ENCODE measurements at places on chromosomes 12 and 14. TPM values are rescaled to one million over a fixed set of nuclear protein-coding genes. Genes with fewer than 3 reads are reported as not detected.

DNA sequence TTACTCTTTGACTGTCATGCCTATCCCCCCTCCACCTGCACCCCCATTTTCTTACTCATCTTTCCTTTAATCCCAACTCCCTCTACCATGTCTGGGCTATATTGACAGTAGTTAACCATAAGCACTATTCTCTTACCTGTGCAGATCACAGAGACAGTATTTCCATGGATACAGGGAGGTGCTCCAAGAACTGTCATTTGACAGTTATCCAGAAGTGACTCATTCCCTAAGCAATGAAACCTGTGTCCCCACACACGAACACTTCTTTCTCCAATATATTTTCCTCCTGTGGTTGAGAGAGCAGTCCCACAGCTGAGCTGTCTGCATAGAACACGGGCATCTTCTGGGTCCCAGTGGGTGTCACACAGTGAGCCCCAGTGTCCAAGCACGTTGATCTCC lies 68.8 kb downstream of the CD163L1 start:
- no peak for DNase-seq

DNA sequence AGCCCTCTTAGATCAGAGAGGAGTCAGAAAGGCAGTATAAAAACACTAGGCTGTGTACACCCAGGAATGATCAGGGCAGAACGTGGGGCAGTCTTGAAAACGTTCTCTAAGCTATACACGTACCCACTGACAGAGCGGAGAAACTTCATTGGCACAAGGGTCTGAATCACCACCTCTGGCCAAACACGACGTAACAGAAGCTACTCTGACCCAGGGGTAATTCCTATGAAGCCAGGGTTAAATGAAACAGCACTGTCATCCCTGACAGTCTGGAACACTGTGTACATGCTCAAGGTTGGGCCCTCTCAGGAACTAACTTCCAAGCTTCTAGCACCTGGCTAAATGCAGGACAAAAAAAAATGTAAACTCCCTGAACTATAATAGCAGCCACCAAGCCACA lies 38.4 kb downstream of the PARP11 start:
- DNase-seq = no peak

DNA sequence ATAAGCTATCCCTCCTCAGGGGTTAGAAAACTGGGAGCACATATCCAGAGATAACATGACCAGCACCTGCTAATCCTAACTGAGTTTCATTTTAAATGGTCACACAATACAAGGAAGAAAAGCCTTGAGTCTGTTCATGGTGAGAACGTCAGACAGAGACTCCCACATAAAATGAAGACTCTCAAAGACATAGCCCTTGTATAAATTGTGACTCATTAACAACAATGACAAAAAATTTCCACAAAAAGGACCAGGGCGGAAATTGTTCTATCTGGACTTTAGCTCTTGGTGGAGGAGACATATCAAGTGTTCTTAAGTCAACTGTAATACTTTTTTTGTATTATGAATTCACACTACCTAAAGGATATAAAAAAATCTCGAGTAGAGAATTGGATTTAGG lies 313.7 kb upstream of the DCN start:
- DNase-seq = no peak

- DNase-seq = no peak
Measured at GRCh38 chr14:36086629-36087395, 89.7 kb downstream of the PTCSC3 start.

GRCh38 chr12:131848753-131849152 lies 20.6 kb downstream of the MMP17 start:
- DNase-seq = no peak

DNA sequence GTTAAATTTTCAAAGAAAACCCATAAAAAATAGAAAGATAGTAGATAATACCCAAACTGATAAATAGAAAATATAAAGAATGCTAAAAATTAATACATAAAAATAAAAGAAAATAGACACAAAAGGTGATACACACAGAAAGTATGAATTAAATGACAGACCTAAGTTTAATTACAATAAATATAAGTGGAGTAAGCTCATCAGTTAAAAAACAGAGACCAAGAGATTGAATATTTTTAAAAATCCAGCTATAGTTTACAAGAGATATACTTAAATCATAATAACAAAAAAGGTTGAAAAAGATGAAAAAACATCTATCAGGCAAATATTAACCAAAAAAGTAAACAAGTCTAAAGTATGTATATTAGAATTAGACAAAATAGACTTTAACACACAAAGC lies 268.2 kb downstream of the SOX5 start:
- DNase-seq = no peak

GRCh38 chr14:69749956-69750355 lies 17.0 kb upstream of the SRSF5 start:
- no peak for DNase-seq

GRCh38 chr14:64721391-64721791 lies 17.2 kb downstream of the PLEKHG3 start:
- no peak for DNase-seq

GRCh38 chr12:92400006-92400405 lies 254.4 kb upstream of the BTG1 start:
- DNase-seq = no peak

DNA sequence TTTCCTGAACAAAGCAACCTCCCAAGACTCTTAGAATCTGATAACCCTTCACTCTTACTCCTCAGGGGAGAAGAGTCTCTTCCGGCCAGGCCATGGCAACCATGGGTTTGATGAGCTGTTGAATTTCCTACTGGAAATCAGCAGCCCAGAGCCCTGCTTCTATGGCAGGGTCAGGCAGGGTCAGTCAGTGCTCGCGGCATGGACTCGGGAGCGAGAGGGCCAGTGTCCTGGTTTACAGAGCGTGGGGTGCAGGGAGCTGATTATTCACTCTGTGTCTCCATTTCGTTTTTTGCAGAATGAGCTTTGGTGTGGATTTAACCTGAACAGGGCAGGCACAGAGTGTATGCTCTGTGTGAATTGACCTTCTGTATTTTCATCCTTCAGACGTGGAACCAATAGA lies 340.6 kb upstream of the SFSWAP start:
- no peak for DNase-seq

DNA sequence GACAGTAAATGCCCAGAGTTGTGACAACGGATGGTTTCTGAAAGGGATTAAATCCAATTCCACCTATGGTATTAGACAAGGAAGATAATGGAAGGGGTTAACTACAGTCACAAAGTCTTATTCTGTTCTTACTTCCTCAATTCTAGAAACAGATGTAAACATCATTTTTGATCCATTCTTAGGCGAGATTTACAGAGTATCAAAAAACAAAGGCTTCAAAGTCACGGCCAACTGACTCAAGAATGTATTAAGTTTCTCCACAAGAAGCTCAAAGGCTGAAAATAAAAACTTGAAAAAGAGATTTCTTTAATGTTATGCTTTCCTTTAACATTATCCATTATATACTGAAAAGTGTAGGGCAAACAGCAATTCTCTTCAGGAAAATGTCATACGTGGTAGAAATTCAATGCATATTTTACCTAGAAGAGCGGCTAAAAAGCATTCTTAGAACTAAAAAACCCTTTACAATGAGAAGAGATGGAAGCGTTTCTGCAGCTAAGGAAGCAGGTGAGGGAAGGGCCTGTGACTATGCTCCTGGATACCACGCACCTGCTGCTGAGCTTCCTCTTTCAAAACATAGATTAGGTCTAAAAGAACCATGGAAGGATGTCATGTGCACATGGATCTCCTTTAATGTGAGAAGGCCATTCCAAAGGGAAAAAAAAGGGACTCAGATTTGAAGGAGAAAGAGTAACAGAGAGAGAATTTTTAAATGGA lies 185.8 kb downstream of the STXBP6 start:
- no peak for DNase-seq

- no peak for DNase-seq
Measured at GRCh38 chr12:26252946-26253345, 57.6 kb downstream of the SSPN start.

DNA sequence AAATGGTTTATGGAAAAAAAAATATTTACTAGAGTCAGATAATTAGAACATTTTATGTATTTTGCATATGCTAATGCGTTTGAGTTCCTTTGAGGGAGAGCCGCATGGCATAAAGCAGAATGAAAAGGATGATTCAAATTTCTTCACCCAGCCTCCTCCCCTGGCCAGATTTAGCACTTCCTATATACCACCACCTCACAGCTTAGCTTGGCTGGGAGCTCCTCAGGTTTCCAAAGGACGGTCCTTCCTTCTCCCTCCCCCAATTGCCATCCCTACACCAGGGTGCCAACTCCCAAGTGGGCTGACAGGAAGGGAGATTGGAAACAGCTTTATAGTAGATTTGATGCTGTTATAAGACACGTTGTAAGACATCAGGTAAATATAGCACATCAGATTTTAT lies 157.4 kb downstream of the RGS6 start:
- DNase-seq = no peak

GRCh38 chr12:99644629-99645028 lies 2.9 kb upstream of the GARIN6 start:
- DNase-seq = no peak

DNA sequence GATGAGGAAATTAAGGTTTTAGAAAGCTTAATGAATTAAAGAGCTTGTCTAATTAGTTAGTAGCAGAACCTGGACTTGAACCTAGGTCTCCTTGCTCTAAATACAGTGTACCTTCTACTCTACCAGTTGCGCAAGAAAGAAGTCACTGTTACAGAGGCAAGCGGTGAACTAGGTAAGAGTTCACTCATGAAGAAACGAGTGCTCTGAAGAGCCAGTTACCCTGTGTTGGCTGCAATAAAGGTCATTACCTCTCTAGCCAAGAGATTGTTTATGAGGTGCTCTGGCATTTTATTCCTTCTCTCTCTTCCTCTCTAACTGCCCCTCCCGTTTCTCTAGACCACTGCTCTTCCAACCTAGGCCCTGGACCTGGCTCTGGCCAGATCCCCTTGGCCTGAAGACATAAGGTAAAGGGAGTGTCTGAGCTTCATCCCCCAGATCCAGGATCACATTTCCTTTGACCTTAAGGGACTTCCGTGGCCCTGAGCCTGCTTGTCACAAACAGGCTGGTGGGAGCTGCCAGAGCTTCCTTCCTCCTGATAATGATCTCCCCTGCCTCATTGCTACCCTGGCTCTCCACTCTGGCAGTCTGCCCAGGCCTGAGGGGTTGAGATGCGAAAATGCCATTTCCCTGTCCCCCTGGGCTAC lies 1.9 kb downstream of the RNASE7 start:
- DNase-seq = no peak

DNA sequence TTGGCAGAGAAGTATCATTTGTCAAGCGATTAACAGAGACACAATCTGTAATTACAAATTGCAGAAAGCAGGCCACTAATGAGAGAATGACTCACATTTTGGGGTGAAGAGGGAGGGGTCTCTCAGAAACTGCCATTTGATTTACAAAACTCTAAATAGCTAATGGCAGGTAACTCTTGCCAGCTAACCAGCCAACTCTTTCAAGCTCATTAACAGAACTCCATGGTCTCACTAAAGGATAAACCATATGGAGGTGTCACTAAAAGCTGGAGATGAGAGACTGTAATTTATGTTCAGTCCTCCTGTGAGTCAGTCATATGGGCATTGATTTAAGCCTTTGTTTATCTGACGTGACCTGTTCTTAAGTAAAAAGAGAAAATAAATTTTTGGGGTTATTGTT lies 336.4 kb downstream of the FOXG1 start:
- DNase-seq = no peak

DNA sequence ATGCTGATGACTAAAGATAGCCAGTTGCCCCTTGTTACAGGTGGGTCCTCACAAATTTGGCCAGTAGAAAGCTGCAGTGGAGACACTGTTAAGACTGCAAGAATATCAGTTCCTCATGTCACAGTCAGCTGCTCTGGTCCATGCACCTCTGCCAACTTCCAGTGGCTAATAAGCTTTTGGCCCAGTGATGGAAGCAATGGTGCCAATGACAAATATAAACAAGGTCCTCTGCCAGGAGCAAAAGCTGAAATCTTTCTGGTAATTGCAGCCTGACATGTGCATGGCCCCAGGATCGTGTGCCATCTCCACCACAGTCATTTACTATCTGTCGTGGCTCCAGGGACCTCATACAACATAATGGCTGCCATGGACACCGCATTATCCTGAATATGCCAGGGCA lies 85.4 kb upstream of the TMEM260 start:
- DNase-seq = no peak

DNA sequence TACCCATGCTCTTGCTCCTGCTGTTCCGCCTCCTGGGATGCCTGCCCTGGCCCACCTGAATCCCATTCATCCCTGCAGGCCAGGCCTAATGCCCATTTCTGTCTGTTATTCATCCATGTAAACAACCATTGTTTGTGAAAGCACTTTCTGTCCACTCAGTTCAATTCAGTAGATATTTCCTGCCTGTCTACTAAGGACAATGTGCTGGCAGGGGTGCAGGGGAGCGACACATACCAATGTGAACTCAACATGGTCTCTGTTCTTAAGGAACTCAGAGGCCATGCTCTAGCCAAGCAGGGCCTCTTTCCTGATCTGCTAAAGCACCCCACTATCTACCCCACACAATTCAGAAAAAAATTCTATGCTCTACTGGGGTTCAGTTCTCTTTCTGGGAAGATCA lies 88.5 kb upstream of the ZFP36L1 start:
- peak; percentile 20 for DNase-seq

- no peak for DNase-seq
Measured at GRCh38 chr14:76081642-76082041, 70.1 kb upstream of the GPATCH2L start.

DNA sequence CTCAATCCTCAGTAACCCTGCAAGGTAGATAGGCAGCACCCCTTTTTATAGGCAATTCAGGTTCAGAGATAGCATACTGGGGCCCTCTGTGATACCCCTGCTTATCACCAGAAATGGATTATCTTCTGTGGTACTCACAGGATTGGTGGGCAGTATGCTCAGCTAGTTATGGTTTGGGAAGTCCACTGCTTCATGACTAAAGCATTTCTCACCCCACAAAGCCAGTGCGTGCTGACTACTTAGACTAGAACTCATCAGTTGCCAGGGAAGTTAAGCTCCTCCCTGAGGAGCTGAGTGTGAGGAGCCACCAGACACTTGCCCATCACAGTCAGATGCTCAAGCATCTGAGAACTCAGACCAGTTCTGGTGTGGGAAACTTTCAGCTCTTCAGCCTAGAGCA lies 76.3 kb downstream of the SCAF11 start:
- DNase-seq = no peak

- DNase-seq = no peak
Measured at GRCh38 chr12:94813314-94813713, 163.0 kb upstream of the TMCC3 start.

Gene KRT72
- 0.11 TPM for total RNA-seq

Gene INSM2
- total RNA-seq = 0.33 TPM

Gene PDE3A
- total RNA-seq = 2.1 TPM

Gene CLMN
- 9.7 TPM for total RNA-seq

Gene EML5
- 1.7 TPM for total RNA-seq

Gene KRT83
- not detected for total RNA-seq

Gene REC8
- total RNA-seq = 36.7 TPM

Gene TSHR
- not detected for total RNA-seq

Gene NUP107
- 56.6 TPM for total RNA-seq

Gene C12orf56
- not detected for total RNA-seq
